ENCODE measurements at places on chromosomes 2 and 18. TPM values are rescaled to one million over a fixed set of nuclear protein-coding genes. Genes with fewer than 3 reads are reported as not detected.

DNA sequence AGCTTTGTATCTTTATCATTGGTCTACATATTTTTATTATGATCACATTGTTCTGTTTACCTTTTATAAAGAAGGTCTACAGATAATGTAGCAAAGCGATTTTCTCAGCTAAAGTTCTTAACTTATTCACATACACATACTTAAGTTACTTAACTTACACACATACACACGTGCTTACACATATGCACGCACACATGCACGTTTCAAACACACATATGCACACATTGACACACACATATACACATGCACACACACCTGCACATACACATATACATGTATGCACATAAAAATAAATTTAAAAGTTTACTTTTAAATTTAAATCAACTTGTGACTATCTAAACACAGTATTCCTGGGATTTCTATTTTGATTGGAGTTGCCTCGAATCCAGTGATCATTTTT lies 1204.5 kb upstream of the SLC39A10 start:
- no peaks in the 10 kb centered on the region for H3K4me1 ChIP-seq
- DNase-seq: no peak
- no peaks in the 10 kb centered on the region for H3K36me3 ChIP-seq
- H3K27ac ChIP-seq: no peak overlapping the region

Gene NT5C1B
- total RNA-seq: not detected

- no peaks in the 10 kb centered on the region for H3K36me3 ChIP-seq
- no peaks in the 10 kb centered on the region for H3K27me3 ChIP-seq
- DNase-seq: no peak
- peaks cover 41% of the 10 kb centered on the region for H3K4me1 ChIP-seq
Observed at GRCh38 chr2:65351948-65352595, 80.3 kb downstream of the SPRED2 start.

GRCh38 chr18:79583426-79583825 lies 96.2 kb upstream of the CTDP1 start:
- H3K36me3 ChIP-seq: no peaks in the 10 kb centered on the region
- no peak overlapping the region for H3K4me3 ChIP-seq
- no peaks in the 10 kb centered on the region for H3K4me1 ChIP-seq
- no peak overlapping the region for H3K27ac ChIP-seq
- DNase-seq: peak; percentile 44
- no peaks in the 10 kb centered on the region for H3K27me3 ChIP-seq

- no peaks in the 10 kb centered on the region for H3K36me3 ChIP-seq
- no peaks in the 10 kb centered on the region for H3K4me1 ChIP-seq
- DNase-seq: no peak
- no peak overlapping the region for H3K4me3 ChIP-seq
Observed at GRCh38 chr2:29485631-29486030, 370.4 kb downstream of the CLIP4 start.

Gene PIEZO2
- total RNA-seq: 20.4 TPM

DNA sequence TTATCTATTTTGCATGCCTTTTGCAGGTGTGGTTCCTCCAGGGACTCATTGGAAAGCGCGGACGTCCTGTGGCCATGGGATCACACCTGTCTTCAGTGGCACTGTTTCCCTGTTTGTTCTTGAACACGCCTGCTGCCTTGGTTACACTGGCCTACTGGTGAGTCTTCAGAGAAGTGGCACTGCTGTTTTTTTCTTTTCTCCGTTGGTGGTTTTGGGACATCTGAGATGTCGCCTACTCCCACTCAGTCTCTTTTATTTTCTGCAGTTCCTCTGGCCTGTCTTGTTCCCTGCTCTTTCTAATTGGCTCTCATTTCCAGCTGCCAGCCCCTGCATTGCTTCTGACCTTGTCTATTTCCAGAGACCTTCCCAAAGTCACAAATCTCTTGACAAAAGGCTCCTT lies 35.7 kb upstream of the POU3F3 start:
- no peak overlapping the region for H3K27ac ChIP-seq
- no peak for DNase-seq
- H3K4me3 ChIP-seq: no peak overlapping the region
- H3K36me3 ChIP-seq: no peaks in the 10 kb centered on the region
- no peaks in the 10 kb centered on the region for H3K4me1 ChIP-seq

DNA sequence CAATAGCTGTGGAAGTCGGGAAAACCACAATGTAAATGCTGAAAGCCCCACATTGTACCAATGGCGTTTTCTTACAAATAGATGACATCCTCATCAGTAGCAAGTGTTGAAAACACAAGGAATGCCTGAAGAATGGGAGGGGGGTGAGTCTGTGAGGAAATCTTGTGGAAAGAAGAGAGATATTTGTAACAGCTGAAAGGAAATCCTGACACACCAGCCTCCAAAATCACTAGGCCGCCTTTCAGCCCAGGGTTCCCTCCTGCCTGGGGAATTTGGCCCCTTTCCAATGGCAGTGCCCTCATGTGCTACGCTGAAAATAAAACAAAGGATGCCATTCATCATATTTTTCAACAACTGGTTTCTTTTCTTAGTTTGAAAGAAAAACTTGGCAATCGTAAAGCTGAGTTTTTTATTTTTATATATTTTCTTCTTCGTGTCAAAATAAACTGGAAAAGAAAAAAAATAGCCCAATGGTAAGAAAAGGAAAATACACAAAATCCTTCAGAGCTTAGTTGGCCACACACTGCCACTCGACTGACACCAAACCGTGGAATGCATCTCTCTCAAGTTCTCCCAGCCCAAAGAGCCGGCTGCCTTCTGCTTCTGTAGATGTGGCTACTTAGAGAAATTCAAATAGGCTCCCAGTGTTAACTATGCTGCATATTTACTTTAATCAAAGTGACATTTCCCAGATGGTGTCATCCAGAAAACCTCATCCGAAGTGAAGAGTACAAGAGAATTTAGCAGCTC lies 52.0 kb downstream of the FTCDNL1 start:
- H3K27me3 ChIP-seq: no peaks in the 10 kb centered on the region
- H3K4me1 ChIP-seq: peaks cover 12% of the 10 kb centered on the region
- H3K36me3 ChIP-seq: no peaks in the 10 kb centered on the region
- no peak for DNase-seq
- no peak overlapping the region for H3K27ac ChIP-seq
- H3K4me3 ChIP-seq: no peak overlapping the region

DNA sequence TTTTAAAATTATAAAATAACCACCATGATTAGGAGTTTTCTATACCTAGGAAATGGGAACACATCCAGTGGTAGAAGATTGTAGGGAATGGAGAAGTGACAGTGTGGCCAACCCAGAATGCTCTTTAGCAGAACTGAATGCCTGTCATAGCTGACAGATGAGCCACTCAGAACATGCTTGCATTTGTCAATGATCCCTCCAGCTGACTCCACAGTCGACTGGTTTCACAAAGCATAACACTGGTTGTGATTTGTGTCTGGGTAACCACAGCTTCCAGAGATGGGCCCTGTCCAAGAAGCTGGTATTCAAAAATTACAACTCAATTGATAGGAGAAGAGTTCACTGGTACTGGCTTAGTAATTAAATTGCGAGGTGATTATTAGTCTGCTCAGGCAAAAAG lies 9.0 kb upstream of the CTIF start:
- no peaks in the 10 kb centered on the region for H3K4me1 ChIP-seq
- DNase-seq: no peak
- H3K27ac ChIP-seq: no peak overlapping the region
- no peaks in the 10 kb centered on the region for H3K36me3 ChIP-seq
- no peak overlapping the region for H3K4me3 ChIP-seq

Gene TNFRSF11A
- total RNA-seq: 2.5 TPM

Gene LYPD6
- 0.29 TPM for total RNA-seq

- no peaks in the 10 kb centered on the region for H3K36me3 ChIP-seq
- no peak for DNase-seq
- H3K27ac ChIP-seq: no peak overlapping the region
- no peak overlapping the region for H3K4me3 ChIP-seq
- no peaks in the 10 kb centered on the region for H3K27me3 ChIP-seq
Observed at GRCh38 chr2:127365211-127365643, 22.5 kb downstream of the MAP3K2 start.

- no peaks in the 10 kb centered on the region for H3K4me1 ChIP-seq
- H3K27me3 ChIP-seq: peaks cover 10% of the 10 kb centered on the region
- no peak for DNase-seq
- no peaks in the 10 kb centered on the region for H3K36me3 ChIP-seq
- H3K27ac ChIP-seq: no peak overlapping the region
Observed at GRCh38 chr2:106546391-106546990, 59.3 kb downstream of the CD8B2 start.

DNA sequence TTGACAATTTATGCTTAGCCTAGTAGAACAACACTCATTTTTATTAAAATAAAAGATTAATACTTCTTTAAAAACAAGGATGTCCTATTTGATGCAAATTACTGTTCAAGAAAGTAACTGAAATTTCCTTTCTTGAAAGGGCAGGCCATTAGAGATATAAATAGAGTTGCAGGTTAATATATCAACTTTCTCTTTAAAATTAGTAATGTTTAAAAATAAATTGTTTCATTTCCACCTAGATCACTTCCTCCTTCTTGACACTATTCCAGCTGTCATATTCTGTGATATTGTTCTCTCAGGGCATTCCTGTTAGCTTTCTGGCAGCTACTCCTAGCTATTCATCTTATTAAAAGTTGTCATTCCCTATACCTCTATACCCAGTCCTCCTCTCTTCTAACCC lies 357.9 kb upstream of the NRP2 start:
- H3K36me3 ChIP-seq: no peaks in the 10 kb centered on the region
- no peak overlapping the region for H3K4me3 ChIP-seq
- no peak for DNase-seq
- no peak overlapping the region for H3K27ac ChIP-seq

Gene GAD1
- total RNA-seq: not detected

GRCh38 chr18:23438608-23439366 lies 14.3 kb upstream of the RIOK3 start:
- no peak overlapping the region for H3K4me3 ChIP-seq
- H3K36me3 ChIP-seq: no peaks in the 10 kb centered on the region
- no peak for DNase-seq
- H3K4me1 ChIP-seq: no peaks in the 10 kb centered on the region
- H3K27me3 ChIP-seq: no peaks in the 10 kb centered on the region

Gene RASGRP3
- total RNA-seq: 13.6 TPM

Gene ANO7
- 2.1 TPM for total RNA-seq

Gene SERPINB10
- total RNA-seq: not detected

Gene RIT2
- not detected for total RNA-seq

DNA sequence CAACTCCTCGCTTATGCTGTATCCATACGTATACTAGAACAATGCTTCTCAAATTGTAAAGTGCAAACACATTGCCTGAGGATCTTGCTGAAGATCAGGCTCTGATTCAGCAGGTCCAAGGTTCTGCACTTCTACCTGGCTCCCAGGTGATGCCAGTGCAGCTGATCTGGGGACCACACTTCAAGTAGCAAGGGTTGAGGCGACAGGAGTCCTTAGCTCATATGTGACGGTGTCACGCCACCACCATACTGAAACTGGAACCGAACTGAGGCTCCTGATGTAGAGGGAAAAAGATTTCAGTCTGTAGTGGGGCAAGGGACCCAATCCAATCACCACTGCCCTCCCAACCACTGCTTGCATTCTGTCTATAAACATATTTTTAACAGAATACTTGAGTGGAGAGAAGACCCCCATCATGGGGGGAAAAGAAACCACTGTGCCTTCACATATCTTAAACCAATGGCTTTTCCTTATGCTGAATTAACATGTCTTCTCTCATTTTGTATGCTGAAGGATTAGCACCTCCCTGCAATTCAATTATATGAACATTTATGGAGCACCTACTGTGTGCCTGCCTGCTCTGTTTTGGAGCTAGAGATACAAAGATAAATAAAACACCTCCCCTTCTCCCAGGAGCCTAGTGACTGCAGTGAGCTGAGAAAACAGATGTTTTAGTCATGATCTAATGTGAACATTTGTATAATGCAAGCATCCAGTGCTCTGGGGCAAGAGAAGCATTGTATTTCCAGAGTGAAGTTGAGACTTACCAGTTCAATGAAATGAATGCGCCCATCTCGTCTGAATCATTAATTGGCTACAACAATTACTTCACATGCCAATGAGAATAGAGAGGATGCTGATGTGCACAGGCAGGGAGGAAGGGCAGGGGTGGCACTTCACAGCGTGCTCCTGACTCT lies 6.6 kb upstream of the ASAP2 start:
- H3K27ac ChIP-seq: no peak overlapping the region
- no peaks in the 10 kb centered on the region for H3K36me3 ChIP-seq

DNA sequence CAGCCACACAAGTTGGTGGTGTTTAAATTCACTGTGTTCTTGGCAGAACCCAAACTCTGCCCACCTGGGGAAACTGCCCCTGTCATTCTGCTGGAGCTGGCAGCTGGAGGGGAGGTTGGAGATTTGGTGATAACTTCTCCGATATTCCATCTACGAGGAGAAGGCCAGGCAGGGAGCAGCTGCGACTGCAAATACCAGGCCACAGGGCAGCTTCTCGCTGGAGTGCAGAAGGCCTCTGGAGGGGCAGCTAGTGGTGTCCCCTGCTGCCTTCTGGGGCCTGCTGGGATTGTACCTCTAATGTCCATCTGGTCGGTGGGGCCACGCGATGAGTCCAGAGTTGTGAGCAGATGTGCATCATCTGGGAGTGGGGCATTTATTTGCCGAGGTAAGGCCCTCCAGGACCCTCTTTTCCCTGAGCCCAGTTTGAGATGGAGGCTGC lies 98.9 kb downstream of the ACKR3 start:
- H3K27me3 ChIP-seq: no peaks in the 10 kb centered on the region
- no peaks in the 10 kb centered on the region for H3K4me1 ChIP-seq
- H3K27ac ChIP-seq: no peak overlapping the region
- H3K36me3 ChIP-seq: no peaks in the 10 kb centered on the region
- no peak for DNase-seq

- DNase-seq: no peak
- no peak overlapping the region for H3K4me3 ChIP-seq
- H3K27ac ChIP-seq: peak overlapping the region; percentile 12
- H3K4me1 ChIP-seq: peaks cover 10% of the 10 kb centered on the region
Observed at GRCh38 chr2:134307334-134307733, 53.5 kb downstream of the MGAT5 start.

- H3K27ac ChIP-seq: no peak overlapping the region
- DNase-seq: no peak
- no peak overlapping the region for H3K4me3 ChIP-seq
- no peaks in the 10 kb centered on the region for H3K36me3 ChIP-seq
Observed at GRCh38 chr2:53543083-53543482, 224.5 kb upstream of the CHAC2 start.

DNA sequence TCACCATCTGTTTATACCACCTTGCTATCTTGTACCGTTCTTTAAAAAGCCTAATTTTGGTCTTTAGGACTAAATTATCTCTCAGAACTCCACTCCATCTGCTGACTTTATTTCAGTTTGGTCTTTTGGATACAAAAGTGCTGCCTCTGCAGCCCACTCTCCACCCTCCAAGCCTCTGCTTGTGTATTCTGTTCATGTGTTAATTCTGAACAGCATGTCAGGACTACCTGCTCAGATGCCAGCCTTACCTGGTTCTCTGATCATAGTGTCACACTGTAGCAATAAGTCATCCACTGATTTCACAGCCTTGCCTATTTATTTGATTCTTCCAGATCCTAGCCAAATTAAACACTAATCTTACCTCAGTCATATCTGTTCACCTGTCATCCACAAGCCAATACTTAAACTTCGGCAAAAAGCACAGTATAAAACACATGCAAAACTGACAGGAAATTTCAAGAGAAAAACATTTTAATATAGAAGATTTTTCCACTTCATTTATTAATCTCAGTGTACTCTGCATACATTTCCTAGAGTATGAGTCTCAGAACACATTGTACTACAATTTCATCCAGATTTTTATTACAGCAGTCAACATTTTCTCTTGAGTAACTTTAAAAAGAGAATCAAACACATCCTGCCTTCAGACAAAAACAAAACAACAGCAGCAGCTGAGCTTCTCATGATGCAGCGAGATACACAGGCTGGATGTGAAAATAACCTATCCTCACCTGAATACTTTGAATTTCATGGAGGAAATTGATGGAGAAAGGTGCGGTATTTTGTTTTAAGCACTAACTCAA lies 64.9 kb downstream of the PPP1R1C start:
- H3K27me3 ChIP-seq: no peaks in the 10 kb centered on the region
- H3K36me3 ChIP-seq: no peaks in the 10 kb centered on the region
- H3K27ac ChIP-seq: no peak overlapping the region
- H3K4me1 ChIP-seq: no peaks in the 10 kb centered on the region
- no peak for DNase-seq

Measured in upper lobe of right lung (tissue), 1 donor.